ENCODE measurements at places on chromosomes 7 and 10. TPM values are rescaled to one million over a fixed set of nuclear protein-coding genes. Genes with fewer than 3 reads are reported as not detected.

- DNase-seq, result no peak
Observed at GRCh38 chr7:17902599-17902998, 37.7 kb downstream of the SNX13 start.

MYH16 gene
- total RNA-seq, result not detected

ZNF680 gene
- 29.1 TPM for total RNA-seq

CDC14C gene
- not detected for total RNA-seq

CDHR3 gene
- 4.1 TPM for total RNA-seq

DNA sequence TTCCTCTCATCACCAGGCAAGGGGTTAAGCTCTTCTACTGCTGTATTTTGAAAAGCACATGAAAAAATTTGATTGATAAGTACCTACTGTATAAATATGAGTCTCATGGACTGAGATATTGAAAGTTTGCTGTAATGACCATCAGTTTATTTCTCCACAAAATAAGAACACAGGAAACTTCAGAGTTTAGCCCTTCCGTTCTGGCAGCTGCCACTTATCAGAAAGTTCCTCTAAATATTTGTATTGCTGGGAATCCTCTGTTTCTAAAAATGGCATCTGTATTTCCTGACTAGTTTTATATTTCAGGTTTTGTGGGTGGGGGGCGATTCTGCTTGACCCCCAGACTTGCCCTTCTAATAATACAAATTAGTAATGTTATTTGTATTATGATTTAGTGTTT is 92.0 kb downstream of the LYZL2 start:
- DNase-seq, result no peak

SMC3 gene
- 43.6 TPM for total RNA-seq

GRCh38 chr7:57210871-57211270 is 78.6 kb upstream of the ZNF479 start:
- DNase-seq, result no peak

DNA sequence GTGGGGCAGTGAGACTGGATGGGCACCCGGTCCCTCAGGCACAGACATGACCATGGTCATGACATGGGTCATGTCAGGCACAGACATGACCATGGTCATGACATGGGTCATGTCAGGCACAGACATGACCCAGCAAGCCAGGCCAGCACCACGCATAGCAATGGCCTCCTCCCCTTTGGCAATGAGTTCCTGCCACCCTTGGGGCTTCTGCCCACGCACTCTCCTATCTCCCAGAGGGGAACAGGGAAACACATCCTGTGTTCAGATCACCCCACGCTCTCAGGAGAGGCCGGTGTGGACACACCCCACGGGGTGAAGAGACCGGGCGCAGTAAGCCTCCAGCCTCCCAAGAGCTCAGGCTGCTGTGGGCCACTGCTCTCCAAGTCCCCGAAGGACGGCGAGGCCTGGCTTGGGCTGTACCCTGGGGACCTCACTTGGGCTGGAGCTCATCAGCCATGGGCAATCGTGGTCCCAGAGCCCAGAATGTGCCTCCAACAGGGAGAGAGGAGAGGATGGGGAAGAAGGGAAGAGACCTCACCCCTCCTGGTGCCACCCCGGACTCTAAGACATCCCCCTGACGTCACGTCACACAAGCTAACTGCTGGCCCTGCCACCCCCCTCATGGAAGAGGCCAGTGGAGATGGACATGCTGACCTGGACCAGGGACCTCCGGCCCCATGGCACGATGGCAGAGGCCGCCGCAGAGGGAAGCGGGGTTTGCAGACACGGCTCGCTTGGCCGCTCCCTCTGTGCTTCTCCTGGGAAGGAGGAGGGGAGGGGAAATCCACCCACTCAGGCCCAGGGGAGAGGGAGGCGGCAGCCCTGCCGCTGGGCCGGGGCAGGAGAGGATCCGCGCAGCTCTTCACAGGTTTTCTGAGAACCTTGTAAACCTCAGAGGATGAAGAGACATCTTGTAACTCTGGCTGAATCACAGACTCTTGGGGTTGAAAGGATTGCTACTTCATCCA is 269.6 kb downstream of the ELFN1 start:
- DNase-seq, result no peak

DNA sequence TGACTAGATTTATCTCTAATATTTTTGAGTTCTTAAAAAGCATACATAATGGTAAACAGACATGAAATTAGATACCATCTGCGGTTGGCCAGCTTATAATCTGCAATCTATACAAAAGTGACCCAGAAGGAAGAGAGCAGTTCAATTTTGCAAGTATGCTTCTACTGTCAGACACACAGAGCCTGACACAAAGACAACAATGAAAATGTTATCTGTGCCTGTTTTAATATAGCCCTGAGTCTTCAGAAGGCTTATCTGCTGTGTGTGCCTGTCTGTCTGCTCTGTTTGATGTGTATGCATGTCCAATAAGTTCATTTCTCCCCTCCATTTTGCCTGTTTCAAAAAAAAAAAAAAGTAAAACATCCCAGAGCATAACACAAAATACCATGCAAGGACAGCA is 73.3 kb upstream of the FHIP2A start:
- no peak for DNase-seq

- DNase-seq, result no peak
Observed at GRCh38 chr10:36110097-36110496, 468.0 kb upstream of the FZD8 start.

- no peak for DNase-seq
Observed at GRCh38 chr7:53048638-53049037, 13.2 kb downstream of the POM121L12 start.

DNA sequence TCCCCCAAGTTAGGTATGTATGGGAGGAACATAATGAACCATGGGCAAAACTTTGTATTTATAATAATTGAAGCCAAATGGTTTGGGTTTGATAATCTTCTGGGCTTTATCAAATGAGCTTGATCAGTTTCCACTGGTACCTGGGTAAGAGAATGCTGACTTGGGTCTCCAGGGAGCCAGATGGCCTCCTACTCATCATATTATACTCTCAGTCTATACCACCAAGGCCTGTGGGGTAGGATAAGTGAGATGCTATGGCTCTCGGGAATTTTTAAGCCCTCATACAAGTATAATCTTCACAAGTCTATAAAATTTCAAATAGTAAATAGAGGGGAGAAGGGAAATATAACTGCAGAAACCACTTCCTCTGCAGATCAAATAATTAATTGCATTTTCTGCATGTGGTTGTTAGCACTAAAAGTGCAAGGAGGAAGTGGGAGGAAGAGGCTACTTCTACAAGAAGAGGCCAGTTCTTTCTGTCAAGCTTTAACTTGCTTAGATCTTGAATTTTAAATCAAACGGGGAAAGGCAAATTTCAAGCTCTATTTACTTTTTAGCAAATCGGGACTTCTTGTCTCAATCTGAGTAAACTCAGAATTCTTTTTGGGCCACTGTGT is 349.0 kb downstream of the SORCS1 start:
- no peak for DNase-seq

- DNase-seq, result no peak
Observed at GRCh38 chr7:74256491-74257408, 2.6 kb upstream of the RFC2 start.

- peak; percentile 44 for DNase-seq
Observed at GRCh38 chr10:29948881-29949355, 110.5 kb downstream of the JCAD start.

GRCh38 chr10:52256832-52257691 is 57.0 kb upstream of the DKK1 start:
- DNase-seq, result no peak

DNA sequence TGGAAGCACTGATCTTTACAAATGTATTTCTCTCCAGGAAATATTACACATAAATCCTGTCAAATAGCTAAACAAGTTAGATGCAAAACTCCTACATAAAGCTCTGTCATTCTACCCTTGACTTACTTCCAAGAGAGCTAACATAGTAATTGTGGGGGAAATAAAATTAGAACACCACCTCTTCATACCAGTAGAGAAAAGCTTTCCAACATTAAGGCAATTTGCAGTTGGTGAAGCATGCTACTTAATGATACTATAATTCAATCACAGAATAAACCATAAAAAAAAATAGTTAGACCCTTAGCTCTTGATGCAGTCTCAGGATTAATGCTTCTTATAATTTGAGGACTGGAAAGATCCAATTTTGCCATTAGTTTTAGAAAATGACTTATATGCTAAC is 35.2 kb downstream of the SEMA3A start:
- DNase-seq, result no peak

PNLIPRP2 gene
- not detected for total RNA-seq

- no peak for DNase-seq
Observed at GRCh38 chr10:30970760-30971460, 60.8 kb downstream of the ZNF438 start.

GRCh38 chr10:91411621-91412020 is 1.5 kb downstream of the HECTD2 start:
- DNase-seq, result no peak

- DNase-seq, result peak; percentile 65
Observed at GRCh38 chr7:28700096-28700495, 258.0 kb downstream of the TRIL start.

DNA sequence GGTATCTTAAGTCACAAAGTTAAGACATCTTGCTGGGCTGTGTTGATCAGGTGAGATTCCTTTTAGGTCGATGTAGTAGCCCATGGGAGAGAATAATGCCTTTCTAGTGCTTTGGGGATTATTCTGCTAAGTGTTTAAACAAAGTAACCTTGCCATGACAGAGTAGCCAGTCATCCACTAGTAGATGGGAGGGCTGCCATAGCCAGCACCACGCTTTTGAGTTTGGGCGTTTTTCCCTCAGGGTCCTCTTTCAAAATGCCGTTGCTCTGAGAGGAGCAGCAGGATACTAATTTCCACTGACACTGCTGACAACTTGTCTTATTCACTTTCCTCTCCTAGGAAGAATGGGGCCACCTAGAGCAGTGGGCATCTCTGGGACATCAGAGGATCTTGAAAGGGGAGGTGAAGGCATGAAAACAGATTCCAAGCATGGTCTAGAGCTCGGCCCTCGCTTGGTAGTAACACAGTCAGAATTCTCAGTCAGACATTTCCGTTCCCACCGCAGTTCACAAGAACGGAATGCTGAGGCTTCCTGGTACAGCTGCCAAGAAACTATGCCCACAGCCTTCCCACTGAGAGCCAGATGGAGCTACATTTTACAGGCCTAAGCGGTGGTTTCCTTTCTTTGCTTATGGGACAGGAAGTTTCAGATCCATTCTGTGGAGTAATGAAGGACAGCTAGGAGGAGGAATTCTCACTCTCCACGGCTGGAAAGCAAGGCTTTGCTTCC is 15.3 kb upstream of the RSU1 start:
- no peak for DNase-seq

DNA sequence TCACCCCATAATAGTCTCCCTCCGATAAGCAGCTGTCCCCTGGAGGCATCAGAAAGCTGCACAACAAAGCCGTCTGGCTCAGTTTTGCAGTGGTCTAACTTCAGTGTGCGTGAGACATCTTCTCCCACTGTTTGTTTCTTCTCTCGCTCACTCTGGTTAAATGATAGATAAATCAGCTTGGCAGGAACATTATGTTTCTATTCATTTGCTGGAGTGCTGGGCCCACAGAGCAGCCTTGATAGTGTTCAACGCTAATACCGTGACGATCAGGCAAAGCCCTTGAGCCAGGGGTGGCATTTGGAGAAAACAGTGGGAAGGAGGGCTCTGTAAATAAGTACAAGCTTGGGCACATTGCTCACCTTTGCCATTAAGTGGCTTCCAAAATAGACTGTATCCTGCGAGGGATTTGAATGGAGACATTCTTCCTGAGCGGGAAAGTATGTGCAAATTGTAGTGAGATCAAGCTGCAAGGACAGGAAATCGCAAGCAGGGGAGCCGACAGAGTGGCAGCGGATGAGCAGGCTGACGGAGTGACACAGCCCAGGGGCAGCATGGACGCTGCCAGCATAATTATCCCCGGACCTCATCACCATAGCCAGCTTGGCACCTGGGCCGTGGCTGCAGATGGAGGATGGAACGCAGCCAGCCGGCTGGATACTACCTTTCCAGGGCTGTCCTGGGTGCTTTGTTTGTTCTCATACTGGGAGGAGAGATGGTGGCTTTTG is 256.8 kb upstream of the FZD8 start:
- peak; percentile 24 for DNase-seq

HTR5A gene
- total RNA-seq, result not detected

- no peak for DNase-seq
Observed at GRCh38 chr10:12500381-12501303, 151.3 kb downstream of the CAMK1D start.

SEC24C gene
- total RNA-seq, result 50.0 TPM

POMZP3 gene
- 1.0 TPM for total RNA-seq

- DNase-seq, result no peak
Observed at GRCh38 chr7:99106821-99107241, 37.1 kb downstream of the SMURF1 start.

EIF3A gene
- total RNA-seq, result 123 TPM

DNA sequence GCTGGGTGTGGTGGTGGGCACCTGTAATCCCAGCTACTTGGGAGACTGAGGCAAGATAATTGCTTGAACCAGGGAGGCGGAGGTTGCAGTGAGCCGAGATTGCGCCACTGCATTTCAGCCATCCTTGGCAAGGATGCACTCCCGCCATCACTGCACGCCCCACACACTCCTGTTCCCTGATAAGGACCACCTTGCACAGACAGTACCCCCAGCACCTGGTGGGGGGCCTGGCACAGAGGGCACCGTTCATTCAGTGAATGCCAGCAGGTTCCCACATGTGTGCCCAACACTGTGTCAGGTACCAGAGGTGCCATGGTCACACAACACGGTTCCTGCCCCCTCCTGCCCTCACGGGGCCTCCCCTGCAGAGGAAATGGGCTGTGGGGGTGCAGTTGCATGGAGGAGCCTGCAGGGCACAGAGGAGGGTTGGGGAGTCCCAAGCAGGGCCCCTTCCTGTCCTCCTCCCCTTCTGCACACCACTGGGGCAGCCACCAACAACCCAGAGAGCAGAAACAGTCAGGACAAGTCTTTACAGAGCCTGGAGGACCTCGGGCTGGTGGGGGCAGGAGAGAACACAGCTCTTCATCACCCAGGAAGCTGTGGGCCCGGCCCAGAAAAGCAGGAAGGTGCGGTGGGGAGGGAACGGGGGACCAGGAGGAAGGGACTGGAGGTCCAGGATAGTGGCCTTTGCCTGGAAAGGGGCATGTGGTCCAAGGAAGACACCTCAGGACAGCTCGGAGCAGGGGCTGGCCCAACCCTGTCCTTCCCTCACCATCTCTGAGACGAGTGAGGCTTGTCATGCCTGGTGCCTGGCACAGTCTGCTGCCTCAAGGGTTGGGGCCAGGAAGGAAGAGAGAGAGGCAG is 7.1 kb downstream of the CRYGN start:
- DNase-seq, result no peak

ITPRID1 gene
- total RNA-seq, result 0.92 TPM

- DNase-seq, result no peak
Observed at GRCh38 chr10:80458263-80458625, 4.1 kb downstream of the TSPAN14 start.

DNA sequence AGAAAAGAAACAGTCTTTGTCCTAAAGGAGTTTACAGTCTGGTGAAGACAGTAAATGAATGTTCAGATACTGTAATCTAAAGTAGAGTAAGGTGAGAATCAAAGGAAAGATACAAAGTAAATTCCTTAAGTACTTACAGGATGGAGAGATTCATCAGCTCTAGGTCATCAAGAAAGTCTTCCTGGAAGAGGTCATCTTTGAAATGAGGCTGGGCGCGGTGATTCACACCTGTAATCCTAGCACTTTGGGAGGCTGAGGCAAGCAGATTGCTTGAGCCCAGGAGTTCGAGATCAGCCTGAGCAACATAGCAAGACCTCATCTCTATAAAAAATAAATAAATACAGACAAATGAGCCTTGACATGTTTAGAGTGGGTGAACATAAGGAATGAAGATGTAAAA is 18.3 kb downstream of the FHIP2A start:
- DNase-seq, result no peak

TET1 gene
- total RNA-seq, result 25.8 TPM

GRCh38 chr7:86904949-86905834 is 154.3 kb downstream of the ELAPOR2 start:
- peak; percentile 53 for DNase-seq

TPK1 gene
- 4.3 TPM for total RNA-seq

- DNase-seq, result no peak
Observed at GRCh38 chr7:80705130-80705781, 66.8 kb downstream of the CD36 start.

TFPI2 gene
- 2.6 TPM for total RNA-seq

KCP gene
- total RNA-seq, result 0.72 TPM

Data from tongue (tissue), 3 donors.